ENCODE measurements at places on chromosomes 3 and 15.

- DNase-seq = no peak
Measured at GRCh38 chr15:83605111-83605945, 48.6 kb upstream of the ADAMTSL3 start.

- DNase-seq = no peak
Measured at GRCh38 chr3:57354768-57355167, 62.3 kb upstream of the ASB14 start.

DNA sequence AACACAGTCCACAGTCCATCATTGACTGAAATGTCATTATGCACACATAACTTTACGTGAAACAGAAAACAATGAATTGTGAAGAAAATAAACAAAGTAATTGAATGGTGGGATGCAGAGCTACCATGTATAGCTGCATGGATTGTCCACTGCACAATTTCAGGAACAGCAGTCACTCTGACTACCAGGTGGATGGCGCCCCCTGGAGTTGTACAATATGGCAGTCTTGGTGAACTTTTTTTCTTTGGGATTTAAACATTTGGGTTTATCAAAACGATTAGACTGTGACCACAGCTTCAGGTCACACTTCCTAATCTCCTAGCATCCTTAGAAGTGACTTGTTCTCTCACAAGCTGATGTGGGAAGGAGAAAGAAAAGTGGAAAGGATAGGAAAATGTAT lies 48.9 kb upstream of the TCF12 start:
- peak; percentile 46 for DNase-seq

GRCh38 chr3:152296971-152297370 lies 28.2 kb downstream of the MBNL1 start:
- DNase-seq = no peak

GRCh38 chr3:134879990-134880389 lies 84.9 kb downstream of the EPHB1 start:
- DNase-seq = no peak

GRCh38 chr3:119901148-119901547 lies 119.2 kb downstream of the NR1I2 start:
- no peak for DNase-seq

- DNase-seq = no peak
Measured at GRCh38 chr3:197522881-197523441, 32.8 kb downstream of the BDH1 start.

DNA sequence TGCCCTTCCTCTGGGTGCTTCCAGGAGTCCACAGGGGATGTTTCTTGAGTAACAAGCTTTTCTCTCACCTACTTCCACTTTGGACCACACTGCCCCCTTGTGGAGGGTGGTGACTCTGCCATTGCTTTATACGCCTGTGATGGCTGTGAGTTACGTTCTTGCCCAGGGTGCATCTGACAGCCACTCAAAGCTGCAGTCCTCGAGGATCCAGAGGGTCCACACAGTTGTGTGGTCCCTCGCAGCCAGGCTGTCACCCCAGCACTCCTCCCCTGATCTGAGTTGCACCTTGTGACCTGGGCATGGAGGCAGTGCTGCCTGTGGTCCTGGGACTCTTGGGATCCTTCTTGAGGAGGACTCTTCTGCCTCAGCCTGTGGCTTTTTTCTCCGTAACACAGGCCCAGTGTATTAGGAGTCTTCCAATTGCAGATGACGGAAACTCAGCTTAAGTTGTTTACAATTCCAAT lies 23.4 kb downstream of the FOXL2 start:
- peak; percentile 88 for DNase-seq

DNA sequence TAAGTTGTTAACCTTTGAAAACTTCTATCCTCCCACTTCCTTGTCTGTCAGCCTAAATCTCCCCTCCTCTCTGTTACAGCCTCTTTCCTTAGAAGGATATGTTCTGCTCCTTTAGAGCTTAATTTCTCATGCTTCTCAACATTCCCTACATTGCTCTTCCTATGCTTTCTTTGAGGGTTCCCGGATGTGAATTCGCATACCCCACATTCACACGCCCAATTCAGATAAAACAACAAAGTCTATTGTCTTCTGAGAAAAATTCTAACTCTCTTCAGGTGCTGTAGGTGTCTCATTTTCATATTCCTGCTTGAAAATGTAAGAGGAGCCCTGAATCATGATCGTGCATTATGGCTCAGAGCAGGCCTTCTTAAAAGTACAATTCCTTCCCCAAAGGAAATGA lies 171.8 kb upstream of the DPH6 start:
- DNase-seq = no peak

- DNase-seq = peak; percentile 73
Measured at GRCh38 chr15:37059086-37059485, 41.3 kb downstream of the MEIS2 start.

- DNase-seq = no peak
Measured at GRCh38 chr15:69793781-69794451, 303.8 kb downstream of the TLE3 start.

DNA sequence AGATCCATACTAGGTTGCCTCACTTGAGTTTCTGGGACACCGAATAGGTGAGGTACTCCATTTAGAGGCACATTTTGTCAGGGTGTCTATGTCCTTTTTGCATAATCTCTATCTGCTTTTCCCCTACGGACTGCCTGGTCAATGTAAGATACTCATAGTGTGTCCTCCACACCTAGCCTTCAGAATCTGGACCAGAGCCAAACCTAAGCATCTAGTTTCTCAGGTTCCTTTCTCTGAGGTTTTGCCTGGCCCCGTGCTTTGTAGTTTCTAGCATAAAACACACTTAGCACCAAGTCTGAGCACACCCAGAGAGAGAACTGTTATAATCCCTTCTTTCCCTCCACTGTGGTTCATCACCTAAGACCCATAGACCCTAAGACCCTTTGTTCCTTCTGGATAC lies 105.9 kb upstream of the MLF1 start:
- no peak for DNase-seq

- DNase-seq = no peak
Measured at GRCh38 chr15:25892126-25892525, 29.0 kb upstream of the ATP10A start.

DNA sequence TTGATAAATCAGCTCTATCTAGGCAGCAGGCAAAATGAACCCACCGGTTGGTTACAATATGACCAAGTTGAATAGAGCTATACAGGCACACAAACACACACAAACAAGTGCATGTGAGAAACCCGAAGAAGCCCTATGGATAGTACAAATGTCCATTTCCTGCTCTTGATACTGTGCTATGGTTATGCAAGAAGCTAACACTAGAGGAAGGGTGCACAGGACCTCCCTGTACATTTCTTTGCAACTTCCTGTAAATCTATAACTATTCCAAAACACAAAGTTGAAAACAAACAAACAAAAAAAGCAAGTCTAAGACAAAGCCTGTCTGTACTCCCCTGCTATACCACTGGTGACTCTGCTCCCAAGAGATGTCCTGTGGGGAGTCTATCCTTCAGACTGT lies 8.2 kb upstream of the FAM240A start:
- DNase-seq = no peak

DNA sequence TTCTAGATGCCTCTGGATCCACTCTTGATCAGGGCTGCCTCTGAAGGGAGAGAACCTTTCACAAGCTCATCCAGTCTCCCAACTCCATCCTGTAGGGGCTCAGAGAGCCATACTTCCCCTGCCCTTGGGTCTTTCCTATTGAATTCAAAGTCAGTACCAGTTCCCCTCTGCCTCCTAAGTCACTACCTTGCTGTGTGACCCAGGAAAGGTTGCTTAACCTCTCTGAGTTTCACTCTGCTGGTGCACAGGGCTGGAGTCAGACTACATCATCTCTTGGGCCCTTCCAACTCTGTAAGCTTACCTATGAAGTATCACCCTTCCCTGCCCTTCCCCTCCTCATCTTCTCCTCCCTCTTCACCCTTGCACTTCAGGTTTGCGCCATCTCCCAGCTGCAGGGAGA lies 117.9 kb downstream of the MEGF11 start:
- DNase-seq = no peak

DNA sequence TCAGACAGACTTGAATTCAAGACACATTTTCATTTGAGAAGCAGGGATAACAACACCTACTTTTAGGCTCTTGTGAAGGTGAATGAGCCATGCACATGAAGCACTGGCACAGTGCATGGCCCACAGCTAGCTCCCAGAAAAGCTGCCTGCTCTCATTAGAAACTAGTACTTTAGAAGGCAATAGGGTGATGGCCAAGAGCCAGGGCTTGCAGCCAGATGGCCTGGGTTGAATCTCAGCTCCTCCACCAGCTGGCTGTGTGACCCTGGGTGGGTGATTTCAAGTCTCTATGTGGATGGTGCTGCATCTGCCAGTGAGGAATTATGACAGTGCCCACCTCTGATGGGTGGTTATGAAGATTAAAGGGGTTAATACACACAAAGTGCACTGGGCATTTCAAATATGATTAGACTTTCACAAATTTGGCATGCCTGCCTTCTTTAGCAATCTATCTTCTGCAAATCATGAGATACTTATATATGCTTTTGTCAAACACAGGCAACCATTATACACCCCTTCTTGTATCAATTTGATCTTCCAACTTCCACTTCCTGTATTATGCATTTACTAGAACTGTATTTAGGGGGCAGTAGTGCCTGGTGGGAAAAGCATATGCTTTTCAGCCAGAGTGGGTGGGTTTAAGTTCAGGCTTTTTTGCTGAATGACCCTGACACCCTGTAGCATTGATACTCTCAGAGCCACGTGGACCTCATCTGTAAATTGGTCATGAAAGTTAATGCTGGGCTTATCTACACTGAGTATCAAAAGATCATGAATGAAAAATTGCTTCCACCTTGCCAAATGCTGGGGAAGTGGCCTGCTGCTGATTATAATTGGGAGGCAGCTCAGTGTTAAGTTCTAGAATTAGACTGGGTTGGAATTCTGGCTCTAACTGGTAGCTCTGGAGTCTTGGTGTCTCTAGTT lies 34.7 kb upstream of the RBP1 start:
- no peak for DNase-seq

DNA sequence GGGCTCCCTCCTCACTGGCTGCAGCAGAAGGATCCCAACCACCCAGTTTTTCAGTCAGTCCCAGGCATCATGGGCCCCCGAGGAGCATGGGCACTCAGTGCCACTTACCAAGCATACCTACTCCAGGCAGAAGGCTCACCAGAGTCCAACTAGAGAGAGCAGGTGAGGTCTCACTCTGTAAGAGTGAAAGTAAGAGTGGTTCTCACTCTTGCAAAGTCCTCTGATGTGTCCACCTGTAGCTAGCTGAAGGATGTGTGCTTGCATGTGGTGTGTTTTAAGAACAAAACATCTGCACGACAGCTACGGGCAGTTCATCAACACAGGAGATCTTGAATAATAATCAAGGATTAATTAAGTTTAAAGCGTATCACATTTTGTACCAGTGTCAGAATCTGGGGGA lies 49.7 kb downstream of the CCK start:
- no peak for DNase-seq

DNA sequence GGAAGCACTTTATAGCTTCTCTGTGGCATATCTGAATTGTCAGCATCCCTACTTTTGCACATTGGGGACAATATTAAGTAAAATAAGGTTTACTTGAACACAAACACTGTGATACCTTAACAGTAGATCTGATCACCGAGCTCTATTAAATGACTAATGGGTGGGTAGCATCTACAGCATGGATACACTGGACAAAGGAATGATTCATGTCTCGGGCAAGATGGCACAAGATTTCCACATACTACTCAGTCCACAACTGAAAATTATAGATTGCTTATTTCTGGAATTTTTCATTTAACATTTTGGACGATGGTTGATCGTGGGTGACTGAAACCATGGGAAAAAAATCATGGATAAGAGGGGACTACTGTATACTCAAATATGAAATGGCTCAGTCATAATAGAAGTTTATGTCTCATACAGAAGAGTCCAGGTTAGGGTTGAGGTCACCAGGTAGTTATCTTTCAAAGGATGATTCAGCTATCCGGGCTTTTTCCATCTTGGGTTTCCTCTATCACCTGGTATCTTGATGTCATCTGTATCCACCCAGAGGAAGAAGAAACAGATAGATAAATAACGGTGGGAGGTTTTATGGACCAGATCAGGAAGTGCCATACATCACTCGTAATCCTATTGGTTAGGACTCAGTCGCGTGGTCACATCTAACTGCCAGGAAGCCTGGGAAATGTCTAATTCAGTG lies 320.0 kb upstream of the RARB start:
- no peak for DNase-seq

- DNase-seq = no peak
Measured at GRCh38 chr3:29555590-29555989, 274.7 kb downstream of the RBMS3 start.

GRCh38 chr3:138114431-138114918 lies 933 bp downstream of the DZIP1L start:
- no peak for DNase-seq

- DNase-seq = no peak
Measured at GRCh38 chr3:139835830-139836683, 98.9 kb upstream of the CLSTN2 start.

DNA sequence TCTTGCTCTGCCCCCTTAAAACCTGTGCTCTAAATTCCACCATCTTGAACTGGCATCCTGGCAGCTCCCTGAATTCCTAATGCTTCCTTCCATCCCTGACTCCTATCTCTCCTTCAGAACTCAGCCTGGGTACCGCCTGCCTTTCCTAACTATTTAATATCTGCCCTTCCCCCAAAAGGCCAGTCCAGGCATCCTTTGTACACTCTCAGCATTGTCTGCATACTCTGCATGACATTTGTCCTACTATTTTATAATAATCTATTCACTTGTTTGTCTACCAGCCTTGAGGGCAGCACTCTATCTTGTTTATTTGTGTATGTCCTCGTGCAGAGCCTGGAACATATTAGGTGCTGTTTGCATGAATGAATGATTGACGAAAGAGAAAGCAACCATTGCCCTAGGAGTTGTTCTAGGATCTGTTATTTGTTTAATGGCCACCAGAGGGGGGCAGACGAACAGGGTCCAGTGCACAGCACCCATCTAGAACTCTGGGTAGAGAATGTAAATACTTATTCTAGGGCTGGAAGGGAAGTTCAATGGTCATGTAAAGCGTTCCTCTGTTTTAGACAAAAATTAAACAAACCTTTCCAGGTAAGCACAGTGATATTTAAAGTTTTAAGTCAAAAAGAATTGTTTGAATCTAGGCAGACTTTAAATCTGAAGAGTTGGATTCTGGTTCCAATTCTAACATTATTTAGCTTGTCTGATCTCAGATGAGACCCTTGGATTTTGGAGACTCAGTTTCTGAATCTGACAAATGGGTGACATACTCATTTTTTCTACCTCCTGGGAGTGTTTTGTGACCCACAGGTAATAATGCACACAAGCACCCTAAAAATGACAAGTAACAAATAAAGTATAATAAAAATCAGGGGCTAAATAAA lies 125.8 kb upstream of the GALNT15 start:
- DNase-seq = peak; percentile 88

- DNase-seq = peak; percentile 6
Measured at GRCh38 chr3:106826791-106827311, 550.4 kb upstream of the CCDC54 start.

DNA sequence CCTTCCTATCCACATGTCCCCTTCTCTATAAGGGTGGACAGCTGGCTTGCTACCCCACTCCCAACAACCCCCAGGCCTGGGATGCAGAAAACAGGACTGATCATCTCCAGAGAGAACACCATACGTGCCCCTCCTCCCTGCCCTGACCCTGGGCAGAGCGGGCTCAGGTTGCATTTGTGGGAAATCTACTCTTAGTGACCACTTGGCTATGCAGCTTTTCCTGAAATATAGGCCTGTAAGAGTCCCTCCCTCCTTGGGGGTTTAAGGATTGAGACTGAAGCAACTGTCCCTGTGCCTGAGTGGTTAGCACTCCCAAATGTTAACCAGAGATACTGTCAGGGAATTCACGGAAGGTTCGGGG lies 11.7 kb downstream of the SH2D7 start:
- no peak for DNase-seq

- no peak for DNase-seq
Measured at GRCh38 chr3:127162947-127163645, 29.8 kb upstream of the PRR23E start.

- DNase-seq = no peak
Measured at GRCh38 chr3:14885307-14885706, 62.1 kb upstream of the NR2C2 start.
